Left lobe of liver (tissue), 2 donors: ENCODE measurements at places on chromosomes 16 and 17.

GRCh38 chr16:23835390-23836077 is at the start of gene PRKCB:
TSS of gene PRKCB (plus strand) at chr16:23835983.
- peak; percentile 63 for DNase-seq

GRCh38 chr17:75922963-75923874 is 17.6 kb downstream of the FBF1 start:
- DNase-seq: no peak

DNA sequence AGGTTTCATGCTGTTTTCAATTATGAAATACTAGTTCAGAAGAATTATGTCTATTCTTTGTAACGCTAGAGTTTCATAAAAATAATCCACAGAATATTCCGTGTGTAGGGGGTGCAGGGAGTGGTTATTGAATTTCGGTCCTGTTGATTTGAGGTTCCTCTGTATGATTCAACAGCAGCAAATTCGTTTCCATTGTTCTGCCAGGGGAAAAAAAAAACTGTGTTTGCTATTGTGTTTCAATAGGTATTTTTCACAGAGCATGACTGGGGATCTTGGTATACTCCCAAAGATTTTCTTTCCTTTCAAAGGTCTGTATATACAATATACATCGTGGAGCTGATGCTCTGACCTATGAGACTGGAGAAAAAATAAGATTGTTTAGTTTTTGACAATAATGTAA is 15.8 kb downstream of the SHISA9 start:
- no peak for DNase-seq

- DNase-seq: no peak
Measured at GRCh38 chr16:75081179-75081859, 35.3 kb downstream of the LDHD start.

- no peak for DNase-seq
Measured at GRCh38 chr16:88634141-88634993, 4.0 kb upstream of the IL17C start.

GRCh38 chr17:48290378-48290777 is 139.6 kb downstream of the SKAP1 start:
- no peak for DNase-seq

- DNase-seq: no peak
Measured at GRCh38 chr16:296276-296675, 13.3 kb downstream of the PDIA2 start.

DNA sequence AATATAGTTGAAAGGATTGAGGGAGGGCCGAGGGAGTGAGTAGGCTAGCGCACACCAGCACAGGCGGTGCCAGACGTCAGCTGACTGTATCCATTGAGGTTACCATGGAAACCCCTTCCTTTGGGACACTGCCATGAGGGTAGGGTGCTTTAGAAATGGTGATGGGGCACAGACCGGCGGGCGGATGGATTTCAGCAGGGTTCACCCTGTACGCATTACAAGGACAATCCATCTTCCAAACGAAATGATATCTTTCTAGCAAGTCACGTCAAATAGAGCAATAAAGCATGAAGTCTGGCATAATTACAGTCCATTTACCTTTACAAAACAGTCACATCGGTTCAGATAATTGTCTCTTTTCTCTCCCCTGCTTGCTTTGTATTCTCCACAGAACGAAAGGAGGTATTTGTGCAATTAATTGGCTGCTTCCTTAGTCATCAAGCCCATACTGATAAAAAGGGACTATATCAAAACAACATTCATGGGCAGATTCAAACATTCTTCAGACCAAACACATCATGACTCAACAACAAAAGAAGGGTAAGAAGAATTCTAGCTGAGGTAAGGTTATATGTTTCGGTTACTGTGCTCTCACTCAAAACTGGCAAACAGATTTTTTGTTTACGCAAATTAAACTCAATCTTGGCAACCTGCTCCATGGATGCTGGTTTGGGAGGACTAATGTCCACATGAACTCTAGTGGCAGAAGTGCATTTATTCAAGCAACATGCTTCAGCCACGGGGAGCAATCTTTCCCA is 140.6 kb downstream of the CDK5R1 start:
- no peak for DNase-seq

GRCh38 chr17:4293572-4293971 is 29.8 kb upstream of the ANKFY1 start:
- no peak for DNase-seq

- DNase-seq: no peak
Measured at GRCh38 chr17:78665387-78665951, 88.3 kb upstream of the DNAH17 start.

DNA sequence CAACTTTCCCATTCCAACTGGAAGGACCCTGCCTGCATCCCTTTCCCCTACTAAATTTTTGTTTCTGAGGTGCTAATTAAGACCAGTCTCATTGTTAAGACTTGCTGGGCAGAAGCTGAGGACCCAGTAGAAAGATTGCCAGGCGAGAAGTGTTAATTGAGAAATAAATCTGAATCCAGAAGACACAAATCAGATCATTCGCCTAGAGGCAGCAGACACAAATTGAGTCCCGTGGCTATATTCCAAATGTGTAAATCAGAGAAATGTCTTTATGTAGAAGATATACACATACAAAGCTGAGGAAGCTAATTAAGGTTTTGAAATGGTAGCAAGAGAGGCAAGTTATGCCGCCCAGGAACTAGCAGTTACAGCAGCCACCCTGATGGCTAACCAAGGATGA is 29.6 kb downstream of the CALCOCO2 start:
- DNase-seq: no peak

DNA sequence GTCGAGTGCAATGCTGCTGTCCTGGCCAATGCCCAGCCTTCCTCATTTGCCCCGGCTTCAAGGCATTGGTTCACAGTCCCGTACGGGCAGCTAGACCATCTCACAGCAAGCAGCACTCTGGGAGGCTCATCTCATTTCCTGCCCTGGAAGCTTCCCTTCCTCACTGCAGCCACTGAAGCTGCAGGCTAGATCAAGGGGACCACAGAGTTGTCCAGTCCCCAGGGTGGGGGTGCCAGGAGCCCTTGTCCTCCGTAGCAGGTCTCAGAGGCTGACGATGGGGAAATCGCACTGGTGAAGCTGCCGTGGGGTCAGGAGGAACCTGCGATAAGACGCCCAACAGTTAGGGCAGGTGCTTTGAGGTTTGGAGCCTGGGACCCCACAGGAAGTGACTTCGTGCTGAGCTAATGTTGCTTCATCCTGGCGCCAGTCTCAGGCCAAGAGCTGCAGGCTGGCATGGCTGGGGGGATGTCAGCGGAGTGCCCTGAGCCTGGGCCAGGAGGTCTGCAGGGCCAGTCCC is at the start of gene SPNS3:
SPNS3 (plus strand) TSS at position 426 of the 517 bp plus-strand sequence; CDS start at position 454, 28 bp downstream.
- DNase-seq: no peak

DNA sequence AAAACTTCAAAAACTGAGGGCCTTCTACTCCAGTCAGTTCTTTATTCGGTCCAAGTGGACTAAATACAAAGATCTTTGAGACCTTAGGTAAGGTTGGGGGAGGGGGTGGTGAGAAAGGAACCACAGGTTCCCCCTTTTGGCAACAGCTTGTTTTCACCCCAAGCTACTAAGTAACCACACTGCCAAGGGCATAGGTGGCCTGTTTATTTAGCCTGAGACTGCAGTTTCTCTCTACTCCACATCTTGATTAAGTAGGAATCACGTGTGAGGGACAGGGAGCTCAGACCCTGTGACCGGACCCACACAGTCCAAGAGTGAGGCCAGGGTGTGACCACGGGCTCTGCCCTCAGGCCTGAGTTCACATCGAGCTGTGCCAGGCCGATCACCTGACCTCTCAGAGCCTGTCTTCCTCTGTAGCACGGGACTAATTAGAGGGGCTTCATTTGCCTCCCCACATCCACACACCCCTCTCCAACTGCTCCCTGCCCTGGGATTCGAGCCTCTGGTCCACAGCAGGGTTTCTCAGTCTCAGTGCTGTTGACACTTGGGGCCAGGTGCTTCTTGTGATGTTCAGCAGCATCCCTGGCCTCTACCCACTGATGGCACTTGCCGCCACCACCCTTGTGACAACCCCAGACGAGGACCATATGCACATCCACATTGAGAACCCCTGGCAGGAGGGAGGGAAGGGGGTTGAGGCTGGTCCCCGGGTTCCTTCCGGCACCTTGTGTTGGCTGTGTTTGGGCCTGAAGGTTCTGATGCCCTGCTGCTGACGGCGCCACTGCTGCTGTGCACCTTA is 17.8 kb downstream of the ST6GALNAC2 start:
- peak; percentile 79 for DNase-seq

DNA sequence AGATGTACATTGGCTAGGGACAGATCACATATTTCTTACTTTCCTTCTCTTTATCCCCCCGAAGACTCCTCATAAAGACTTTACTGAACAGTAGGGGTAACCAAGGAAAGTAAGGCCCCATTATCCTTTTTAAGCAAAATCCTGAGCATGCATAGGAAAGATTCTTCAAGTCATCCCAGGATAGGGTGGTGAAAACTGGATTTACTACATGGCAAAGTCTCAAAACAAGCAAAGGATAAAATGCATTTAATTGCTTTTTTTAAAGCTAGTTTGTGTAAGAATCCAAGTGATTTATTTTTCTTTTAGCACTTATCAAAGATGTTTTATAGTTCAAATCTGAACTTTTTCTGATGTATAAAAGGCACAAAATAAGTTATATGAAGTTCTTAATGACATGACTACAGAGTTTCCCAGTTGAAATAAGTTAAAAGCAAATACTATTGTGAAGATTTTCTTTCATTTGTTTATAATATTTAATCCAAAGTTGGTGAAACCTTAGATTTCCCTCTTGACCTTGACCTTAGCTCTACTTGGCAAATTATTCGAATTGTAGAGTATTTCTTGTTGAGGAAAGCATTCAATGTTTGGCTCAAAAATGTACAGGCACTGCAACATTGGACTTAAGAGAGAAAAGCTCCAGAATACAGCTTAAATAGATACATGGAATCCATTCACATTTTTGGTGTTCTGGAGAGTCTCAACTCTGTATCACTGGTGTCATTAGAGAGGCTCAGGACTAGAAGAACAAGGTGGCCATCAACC is 104.3 kb downstream of the ABCA8 start:
- DNase-seq: no peak

DNA sequence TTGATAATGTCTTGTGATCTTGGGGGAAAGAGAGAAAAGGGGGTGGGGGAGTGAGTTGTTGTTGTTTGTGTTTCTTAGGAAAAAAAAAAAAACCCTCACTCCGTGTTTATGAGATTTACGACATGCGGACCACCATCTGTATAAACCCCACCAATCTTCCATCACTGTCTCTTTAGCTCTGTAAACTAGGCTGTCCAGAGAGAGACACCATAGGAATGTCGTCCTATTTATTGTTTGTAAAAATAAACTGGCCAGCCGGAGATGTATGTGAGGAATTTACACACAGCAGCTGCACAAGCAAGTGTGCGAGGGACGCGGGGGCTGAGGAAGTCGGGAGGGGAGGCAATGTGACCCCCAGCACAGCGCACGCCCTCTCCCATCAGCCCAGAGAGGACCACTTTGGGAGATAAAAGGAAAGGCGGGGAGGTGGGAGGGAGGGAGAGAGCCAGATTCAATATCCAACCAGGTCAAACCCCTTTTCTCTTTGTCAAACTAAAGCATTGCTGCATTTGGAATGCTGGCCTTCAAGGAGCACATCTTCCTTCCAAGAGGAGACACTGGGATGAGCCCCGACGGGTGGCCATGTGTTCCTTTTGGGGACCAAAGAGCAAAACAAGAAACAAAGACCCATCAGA is 136.2 kb upstream of the SALL1 start:
- no peak for DNase-seq

- no peak for DNase-seq
Measured at GRCh38 chr17:17663160-17664063, 17.8 kb upstream of the RAI1 start.

DNA sequence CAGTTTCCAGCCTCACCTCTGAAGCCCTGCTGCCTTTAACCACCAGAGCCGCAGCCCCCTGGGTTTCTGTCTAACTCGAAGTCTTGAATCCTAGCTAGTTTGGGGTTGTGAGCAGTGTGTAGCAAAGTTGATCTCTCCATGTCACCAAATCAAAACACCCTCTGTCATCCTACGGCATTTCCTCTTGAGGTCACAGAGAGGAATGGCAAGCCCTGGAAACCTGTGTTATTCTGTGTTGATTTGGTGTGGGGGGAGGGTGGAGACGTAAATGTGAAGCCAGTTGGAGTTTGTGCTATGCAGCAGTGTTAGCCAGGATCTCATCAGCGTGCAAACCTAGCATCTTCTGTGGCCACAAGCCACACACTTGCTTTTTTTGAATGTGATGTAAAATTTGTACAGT is 5.1 kb upstream of the LGALS9 start:
- DNase-seq: no peak

DNA sequence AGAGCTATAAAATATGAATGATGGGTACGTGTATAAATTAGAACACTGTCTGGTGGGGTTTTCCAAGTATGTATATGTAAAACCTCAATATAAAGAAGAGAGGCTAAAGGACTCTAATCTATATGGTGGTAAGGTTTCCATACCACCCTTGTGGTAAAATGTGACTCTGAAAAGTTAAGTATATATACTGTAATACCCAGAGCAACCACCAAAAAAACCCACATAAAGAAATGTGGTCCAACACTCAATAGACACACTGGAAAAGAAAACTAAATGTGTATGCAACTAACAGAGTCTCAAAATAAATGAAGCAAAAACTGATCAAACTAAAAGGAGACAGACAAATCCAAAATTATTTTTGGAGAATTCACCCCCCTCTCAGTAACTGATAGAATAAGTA is 72.2 kb downstream of the XPO6 start:
- DNase-seq: no peak

DNA sequence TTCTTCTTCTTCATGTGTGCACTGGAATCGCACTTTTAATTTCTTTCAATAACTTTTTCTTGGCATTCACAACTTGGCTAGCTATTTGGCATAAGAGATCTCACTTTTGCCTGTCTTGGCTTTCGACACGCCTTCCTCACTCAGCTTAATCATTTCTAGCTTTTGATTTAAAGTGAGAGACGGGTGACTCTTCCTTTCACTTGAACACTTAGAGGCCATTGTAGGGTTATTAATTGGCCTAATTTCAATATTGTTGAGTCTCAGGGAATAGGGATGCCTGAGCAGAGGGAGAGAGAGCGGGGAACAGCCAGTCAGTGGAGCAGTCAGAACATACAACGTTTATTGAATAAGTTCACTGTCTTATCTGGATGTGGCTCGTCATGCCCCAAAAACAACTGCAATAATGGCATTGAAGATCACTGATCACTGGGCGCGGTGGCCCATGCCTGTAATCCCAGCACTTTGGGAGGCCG is 200.3 kb downstream of the SEC14L1 start:
- peak; percentile 34 for DNase-seq

- DNase-seq: peak; percentile 93
Measured at GRCh38 chr16:14501331-14502255, 128.5 kb downstream of the PARN start.

- DNase-seq: no peak
Measured at GRCh38 chr17:13425390-13425789, 176.3 kb downstream of the HS3ST3A1 start.
